ENCODE measurements at places on chromosomes 2 and 18.

GRCh38 chr2:119753041-119753929 is 6.4 kb upstream of the PTPN4 start:
- DNase-seq = no peak
- H3K27me3 ChIP-seq = no peaks in the 10 kb centered on the region
- H3K4me3 ChIP-seq = no peak overlapping the region
- H3K36me3 ChIP-seq = no peaks in the 10 kb centered on the region

DNA sequence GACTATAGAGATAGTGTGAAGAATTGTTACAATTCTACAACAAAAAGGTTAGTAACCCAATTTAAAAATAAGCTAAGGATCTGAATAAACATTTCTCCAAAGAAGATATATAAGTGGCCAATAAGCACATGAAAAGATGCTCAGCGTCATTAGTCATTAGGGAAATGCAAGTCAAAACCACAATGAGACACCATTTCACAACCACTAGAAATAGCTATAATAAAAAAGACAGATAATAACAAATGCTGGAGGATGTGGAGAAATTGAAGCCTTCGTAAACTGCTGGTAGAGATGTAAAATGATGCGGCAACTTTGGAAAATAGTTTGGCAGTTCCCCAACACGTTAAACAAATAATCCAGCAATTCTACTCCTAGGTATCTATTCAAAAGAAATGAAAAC is 366.5 kb upstream of the POU3F3 start:
- no peak overlapping the region for H3K4me3 ChIP-seq
- no peak overlapping the region for H3K27ac ChIP-seq
- no peaks in the 10 kb centered on the region for H3K4me1 ChIP-seq
- DNase-seq = no peak
- no peaks in the 10 kb centered on the region for H3K36me3 ChIP-seq

DNA sequence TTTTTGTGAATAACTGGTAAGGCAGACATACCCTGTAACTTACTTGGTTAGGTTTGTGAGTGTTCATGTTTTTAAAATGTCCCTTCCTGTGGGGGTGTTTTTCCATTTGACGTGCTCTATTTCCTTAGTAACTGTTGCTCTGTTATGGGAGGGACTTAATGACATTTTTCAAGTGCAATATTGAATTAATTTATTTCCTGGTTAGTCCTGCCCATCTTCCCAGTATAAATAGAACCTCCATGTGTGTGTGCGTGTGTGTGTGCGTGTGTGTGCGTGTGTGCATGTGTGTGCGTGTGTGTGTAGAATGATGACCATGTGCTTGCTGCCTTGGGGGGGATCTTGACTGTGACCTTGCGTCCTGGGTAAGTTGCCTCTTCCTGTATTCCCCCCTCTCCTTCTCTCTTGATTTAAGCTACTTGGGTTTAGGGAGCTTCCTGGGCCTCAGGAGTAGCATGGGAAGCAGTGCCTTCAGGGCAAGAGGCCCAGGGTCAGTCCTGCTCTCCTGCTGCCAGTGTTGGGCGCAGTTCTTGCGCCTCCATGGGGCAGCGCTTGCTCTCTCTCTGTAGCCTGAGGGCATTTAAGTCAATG is 163.9 kb downstream of the LDLRAD4 start:
- no peak for DNase-seq
- H3K36me3 ChIP-seq = peaks cover 7% of the 10 kb centered on the region
- no peaks in the 10 kb centered on the region for H3K27me3 ChIP-seq
- H3K4me3 ChIP-seq = peak overlapping the region; percentile 80
- peak overlapping the region; percentile 97 for H3K27ac ChIP-seq
- H3K4me1 ChIP-seq = peaks cover 75% of the 10 kb centered on the region

DNA sequence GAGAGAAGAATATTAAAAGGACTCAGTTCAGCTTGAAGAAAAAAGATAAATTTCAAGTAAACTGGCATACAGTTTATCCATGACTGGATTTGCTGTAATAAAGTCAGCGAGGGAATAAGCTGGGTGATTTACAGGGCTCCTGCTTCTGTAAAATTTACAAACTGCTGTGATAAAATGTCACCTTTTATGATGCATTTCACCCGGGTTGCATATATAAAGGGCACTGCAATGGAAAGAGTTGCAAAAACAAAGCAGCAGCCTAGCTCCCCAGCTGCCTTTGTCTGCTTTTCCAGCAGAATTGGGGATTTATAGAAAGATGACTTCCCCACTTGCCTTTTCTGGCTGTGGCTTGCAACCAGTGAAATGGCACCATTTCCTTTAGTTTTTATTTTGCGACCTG is 132.5 kb upstream of the LHCGR start:
- no peak overlapping the region for H3K27ac ChIP-seq
- H3K36me3 ChIP-seq = no peaks in the 10 kb centered on the region
- H3K27me3 ChIP-seq = no peaks in the 10 kb centered on the region

DNA sequence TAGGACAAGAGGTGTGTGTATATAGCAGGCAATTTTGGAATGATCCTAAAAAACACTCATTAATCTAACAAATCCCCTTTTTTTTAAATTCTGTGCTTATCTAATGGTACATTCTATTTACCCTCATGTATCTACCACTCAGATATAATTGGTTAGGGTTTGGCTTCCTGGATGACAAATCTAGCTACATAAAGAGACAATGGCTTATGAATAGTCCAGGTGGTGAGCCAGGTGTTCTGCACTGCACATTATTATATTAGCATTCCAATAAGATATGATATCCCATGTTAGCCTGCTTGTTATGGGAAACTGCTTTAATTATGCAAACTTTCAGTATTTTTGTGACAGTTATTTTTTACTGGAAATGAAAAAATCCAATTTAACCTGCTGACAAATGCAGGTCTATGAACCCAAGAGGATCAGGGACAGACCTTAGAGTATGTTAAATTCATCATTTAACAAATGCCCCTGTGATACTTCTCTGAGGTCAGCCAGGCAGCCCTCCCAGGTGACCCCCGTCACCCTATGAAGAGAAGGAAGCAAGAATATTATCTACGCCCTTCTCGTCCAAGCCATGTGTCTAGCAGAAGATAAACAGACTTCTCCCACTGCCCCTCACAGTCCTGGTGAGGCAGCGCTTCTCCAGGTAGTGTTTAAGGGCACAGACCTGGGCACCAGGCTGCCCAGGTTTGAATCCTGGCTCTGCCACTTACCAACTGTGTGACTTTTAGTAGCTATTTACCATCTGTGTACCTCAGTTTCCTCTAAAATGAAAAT is 83.0 kb downstream of the ADD2 start:
- peaks cover 8% of the 10 kb centered on the region for H3K36me3 ChIP-seq
- H3K4me3 ChIP-seq = no peak overlapping the region
- H3K27ac ChIP-seq = no peak overlapping the region
- no peak for DNase-seq
- peaks cover 2% of the 10 kb centered on the region for H3K4me1 ChIP-seq

DNA sequence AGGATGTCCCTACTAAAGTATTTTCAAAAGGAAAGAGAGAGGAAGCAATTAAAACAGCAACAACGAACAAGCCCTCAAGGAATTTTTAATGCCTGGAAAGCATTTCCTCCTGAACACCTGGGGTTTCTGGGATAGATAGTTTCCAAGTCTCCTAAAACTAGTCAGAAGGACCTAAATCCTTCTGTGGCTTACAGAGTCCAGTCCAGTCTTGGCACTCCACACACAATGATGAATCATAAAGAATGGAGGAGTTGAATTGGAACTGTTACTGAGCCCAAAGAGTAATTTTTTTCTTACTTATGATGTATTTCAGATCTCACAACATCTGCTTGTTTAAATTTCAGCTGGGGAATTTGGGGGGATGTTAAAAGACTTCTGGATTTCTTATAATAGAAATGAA is 144.6 kb upstream of the SETBP1 start:
- no peak overlapping the region for H3K4me3 ChIP-seq
- no peak overlapping the region for H3K27ac ChIP-seq
- H3K4me1 ChIP-seq = no peaks in the 10 kb centered on the region
- no peak for DNase-seq
- H3K27me3 ChIP-seq = no peaks in the 10 kb centered on the region

DNA sequence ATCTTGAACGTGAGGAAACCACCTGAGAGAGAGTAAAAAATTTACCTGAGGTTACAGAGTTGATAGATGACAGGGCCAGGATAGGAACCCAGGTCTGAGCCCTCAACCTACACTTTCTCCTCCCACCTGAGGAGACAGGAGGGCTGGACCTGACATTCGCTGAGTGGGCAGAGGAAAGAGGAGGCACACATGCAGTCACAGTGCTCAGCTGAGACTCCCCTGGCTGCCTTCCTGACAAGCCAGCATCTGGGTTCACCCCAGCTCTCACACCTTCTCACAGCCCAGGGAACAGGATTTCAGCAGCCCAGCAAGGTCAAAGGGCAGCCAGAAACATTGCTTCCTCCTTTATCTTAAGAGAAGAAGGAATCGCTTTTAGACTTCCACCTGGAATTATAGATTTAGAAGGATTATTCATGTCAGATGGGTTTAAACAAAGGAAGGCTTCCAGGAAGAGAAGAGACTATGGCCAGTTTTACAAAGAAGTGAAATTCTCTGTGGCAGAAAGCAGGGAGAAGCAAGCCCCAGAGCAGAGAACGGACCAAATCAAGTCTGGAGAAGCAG is 18.1 kb upstream of the PKDCC start:
- H3K27ac ChIP-seq = no peak overlapping the region
- DNase-seq = no peak
- H3K36me3 ChIP-seq = no peaks in the 10 kb centered on the region
- no peaks in the 10 kb centered on the region for H3K4me1 ChIP-seq
- H3K27me3 ChIP-seq = peaks cover 13% of the 10 kb centered on the region

DNA sequence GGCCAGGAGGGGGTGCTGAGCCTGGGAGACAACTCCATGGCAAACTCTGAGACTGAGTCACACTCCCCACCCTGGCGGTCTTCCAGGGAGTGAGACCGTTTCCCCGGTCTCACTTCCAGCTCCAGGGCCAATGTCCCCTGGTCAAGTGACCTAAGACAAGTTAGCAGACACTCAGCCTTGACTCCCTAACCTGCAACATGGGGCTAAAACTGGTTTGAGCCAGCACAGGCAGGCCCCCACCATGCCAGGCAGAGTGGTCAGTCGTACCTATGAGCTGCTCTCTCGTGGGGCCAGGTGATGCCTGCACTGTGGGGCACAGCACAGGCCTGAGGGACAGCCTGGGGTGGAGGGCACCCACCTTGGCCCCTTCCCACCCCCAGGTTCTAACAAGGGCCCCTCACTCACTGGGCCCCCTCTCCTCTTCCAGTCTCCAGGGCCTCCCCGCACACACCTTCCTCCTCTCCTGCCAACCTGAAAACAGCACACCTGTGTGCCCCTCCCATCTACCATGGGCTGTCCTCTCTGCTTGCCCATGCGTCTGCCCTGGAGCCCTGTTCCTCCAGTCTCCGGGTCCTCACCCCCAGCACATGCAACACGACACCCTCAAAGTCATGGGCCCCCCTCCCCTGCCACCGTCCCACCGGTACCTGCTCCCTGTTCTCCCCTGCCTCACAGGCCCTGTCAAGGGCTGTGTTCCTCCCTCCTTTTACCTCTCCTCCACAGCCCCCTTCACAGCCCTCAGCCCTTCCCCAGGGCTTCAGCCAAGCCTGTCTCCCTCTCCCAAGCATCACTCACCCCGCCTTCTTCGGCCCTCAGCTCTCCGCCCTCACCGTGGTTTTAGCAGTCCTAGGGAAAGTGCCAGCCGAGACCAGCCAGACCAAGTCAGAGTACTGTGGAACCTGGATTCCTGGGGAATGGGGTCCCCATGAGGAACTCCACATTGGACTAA is 1.6 kb downstream of the GPR17 start:
- no peak for DNase-seq
- H3K4me3 ChIP-seq = no peak overlapping the region
- peaks cover 13% of the 10 kb centered on the region for H3K4me1 ChIP-seq
- no peaks in the 10 kb centered on the region for H3K27me3 ChIP-seq
- no peak overlapping the region for H3K27ac ChIP-seq

DNA sequence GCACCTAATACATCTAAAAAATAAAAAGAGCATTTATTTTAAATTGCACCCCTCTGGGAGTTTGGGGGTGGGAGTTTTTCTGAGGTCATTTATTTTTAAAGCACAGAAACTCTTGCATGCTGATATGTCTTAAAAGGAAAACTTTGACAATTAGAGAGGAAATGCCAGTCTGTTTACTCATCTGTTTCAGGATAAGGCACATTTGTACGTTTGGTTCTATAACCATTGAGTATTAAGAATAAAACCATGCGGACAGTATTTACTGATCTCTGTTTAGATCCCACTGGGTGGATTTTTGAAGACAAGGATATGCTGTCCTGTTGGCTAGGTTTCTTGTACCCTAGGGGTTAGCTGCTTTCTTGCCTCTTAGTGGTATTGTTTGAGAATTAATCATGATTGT is 122.9 kb downstream of the TANC1 start:
- H3K36me3 ChIP-seq = peaks cover 6% of the 10 kb centered on the region
- H3K27ac ChIP-seq = no peak overlapping the region
- DNase-seq = no peak
- H3K27me3 ChIP-seq = no peaks in the 10 kb centered on the region

- no peaks in the 10 kb centered on the region for H3K36me3 ChIP-seq
- no peak overlapping the region for H3K27ac ChIP-seq
Measured at GRCh38 chr18:26406854-26407517, 141.4 kb downstream of the KCTD1 start.

GRCh38 chr18:54205959-54206358 is 18.5 kb downstream of the MBD2 start:
- no peak overlapping the region for H3K4me3 ChIP-seq
- peaks cover 46% of the 10 kb centered on the region for H3K36me3 ChIP-seq
- no peak for DNase-seq

DNA sequence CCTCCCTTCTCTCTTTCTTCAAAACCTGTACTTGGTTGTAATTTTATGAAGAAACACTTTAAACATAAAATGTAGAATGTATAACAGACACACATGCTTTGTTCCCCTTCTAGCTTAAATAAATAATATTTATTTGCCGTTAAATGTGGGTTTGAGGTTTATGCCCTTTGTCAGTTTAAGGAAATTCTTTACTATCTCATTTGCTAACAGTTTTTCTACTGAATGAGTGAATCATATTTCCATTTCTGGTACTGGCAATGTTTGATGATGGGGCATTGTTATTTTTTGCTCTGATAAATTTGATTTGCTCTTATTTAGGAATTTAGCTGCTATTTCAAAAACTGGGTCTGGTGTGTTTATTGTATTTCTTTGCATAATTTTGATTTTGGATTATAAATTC is 555.6 kb downstream of the CCDC85A start:
- H3K27ac ChIP-seq = no peak overlapping the region

DNA sequence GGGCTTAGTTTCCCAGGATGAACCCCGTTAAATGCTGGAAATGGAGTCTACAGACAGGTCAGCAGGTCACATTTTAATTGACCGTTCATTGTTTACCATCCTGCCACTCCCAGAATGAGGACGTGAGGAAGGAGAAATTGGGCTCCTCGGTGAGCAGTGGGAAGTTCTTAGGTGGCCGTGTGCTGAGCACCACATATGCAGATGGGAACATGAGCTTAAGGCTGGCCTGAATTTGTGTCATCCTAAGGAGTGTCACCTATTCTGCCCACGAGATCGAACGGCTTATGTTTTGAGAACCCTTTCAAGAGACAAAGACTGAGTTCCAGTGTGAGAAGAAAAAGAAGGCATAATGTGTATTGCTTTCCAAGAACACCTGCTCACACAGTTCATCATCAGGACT is 234.4 kb upstream of the PXDN start:
- no peaks in the 10 kb centered on the region for H3K4me1 ChIP-seq
- H3K36me3 ChIP-seq = no peaks in the 10 kb centered on the region
- H3K27me3 ChIP-seq = no peaks in the 10 kb centered on the region
- H3K4me3 ChIP-seq = no peak overlapping the region
- no peak for DNase-seq
